Right cardiac atrium (tissue), 5 donors: ENCODE measurements at places on chromosomes 4 and X. TPM values are rescaled to one million over a fixed set of nuclear protein-coding genes. Genes with fewer than 3 reads are reported as not detected.

DNA sequence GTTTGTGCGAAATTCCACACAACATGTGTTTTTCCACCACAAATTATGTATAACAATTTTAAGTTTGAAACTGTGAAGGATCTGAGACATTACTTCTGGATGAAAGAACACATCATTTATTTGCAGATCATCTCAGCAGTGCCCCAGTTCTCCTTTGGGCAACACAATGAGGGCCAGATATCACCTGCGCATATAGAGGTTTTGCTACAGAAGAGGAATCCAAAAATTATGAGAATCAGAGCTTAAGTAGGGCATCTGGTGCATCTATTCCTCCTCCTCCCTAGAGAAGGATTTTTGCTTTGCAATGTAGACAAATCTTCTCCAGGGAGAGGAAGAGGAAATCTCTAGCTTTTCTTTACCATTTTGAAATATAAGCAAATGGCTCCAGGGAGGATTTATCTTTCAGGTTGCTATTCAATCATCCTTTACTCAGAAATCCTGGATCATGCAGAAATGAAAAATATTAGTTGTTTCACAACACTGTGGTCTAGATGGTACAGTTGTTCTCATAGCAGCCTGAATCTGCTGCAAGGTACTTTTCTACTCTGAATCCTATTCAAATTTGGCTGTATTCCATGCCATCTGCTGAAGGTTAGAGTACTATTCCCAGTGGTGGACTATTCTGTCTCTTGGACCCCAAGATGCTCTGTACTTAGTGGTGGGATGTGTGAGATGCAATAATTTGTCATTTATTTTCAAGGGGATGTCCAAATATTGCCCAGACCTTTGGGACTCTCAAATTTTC, 132.1 kb downstream of the SNCA start:
- no peak for DNase-seq

The STPG2 gene
- 0.40 TPM for total RNA-seq

The PAGE5 gene
- not detected for total RNA-seq

The TADA2B gene
- total RNA-seq: 29.4 TPM

GRCh38 chrX:23662187-23662586, 5.1 kb upstream of the PRDX4 start:
- no peak for DNase-seq

DNA sequence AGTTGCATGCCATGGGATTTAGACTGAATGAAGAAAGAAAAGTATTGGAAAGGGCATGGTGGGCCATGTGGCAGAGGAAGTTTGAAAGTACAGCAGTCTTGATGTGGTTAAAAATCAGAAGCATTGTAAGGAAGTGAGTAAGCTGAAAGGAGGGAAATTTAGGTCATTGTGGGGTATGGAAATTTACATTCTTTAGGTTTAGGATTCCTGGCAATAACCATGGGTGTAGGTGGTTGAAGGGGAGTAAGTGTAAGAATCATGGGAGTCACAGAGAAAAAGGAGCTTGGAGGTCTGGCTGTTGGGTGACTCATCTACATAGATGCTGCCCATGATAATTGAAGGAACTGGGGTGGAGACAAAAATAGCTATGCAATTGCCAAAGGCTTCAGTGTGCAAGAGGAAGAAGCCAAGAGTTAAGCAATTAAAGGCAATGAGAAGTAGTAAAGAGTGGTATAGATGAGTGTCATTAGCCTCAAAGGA, 243.8 kb upstream of the LDB2 start:
- no peak for DNase-seq
